ENCODE measurements at places on chromosomes 16 and 17. TPM values are rescaled to one million over a fixed set of nuclear protein-coding genes. Genes with fewer than 3 reads are reported as not detected.

GRCh38 chr17:38352245-38353085 lies 821 bp downstream of the SOCS7 start:
- DNase-seq, result no peak

The GPR179 gene
- total RNA-seq, result not detected

The TP53TG3F gene
- not detected for total RNA-seq

DNA sequence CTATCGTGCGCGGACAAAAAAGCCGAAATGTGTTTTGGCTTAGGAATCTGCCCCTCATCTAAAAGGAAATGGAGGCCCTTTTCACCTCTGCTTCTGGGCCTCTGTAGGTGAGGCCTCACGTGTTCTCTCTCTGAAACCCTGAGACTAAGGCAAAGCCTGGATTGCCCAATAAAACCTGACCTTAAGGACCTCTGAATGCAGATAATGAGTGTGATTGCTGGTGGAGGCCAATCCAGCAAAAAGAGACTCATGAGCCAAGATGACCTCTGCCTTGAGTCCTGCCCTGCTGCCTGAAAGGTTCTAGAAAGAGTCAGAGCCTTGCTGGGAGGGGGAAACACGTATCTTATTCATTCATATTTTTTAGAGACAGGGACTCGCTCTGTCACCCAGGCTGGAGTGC lies 44.5 kb upstream of the ABR start:
- no peak for DNase-seq

- peak; percentile 87 for DNase-seq
Observed at GRCh38 chr17:41579484-41580243, 7.0 kb downstream of the KRT14 start.

DNA sequence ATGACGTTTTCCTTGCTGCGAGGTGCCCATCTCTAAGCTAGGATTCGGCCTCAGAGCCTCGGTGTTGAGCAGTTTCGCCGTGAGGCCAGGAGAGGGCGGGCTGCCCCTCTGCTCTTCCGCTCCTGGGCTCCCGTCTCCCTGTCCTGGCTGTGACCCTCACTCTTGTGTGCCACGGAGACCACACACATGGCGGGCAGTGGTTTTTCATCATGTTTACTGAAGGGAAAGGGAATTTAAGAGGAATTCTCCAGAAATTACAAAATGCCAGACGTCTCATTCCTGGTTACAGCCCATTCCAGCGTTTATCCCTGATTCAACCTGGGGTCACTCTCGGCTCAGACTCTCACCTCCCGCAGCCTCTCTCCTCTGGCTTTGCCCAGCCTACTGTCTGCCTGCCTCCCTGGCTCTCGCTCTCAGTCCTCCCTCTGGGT lies 96.8 kb upstream of the ELAC2 start:
- DNase-seq, result peak; percentile 87

- no peak for DNase-seq
Observed at GRCh38 chr17:31314782-31315100, 887 bp upstream of the EVI2B start.

- no peak for DNase-seq
Observed at GRCh38 chr17:38460716-38461630, 32.7 kb downstream of the ARHGAP23 start.

The KRTAP17-1 gene
- total RNA-seq, result not detected

- no peak for DNase-seq
Observed at GRCh38 chr17:76138234-76138895, 2.7 kb downstream of the FOXJ1 start.

DNA sequence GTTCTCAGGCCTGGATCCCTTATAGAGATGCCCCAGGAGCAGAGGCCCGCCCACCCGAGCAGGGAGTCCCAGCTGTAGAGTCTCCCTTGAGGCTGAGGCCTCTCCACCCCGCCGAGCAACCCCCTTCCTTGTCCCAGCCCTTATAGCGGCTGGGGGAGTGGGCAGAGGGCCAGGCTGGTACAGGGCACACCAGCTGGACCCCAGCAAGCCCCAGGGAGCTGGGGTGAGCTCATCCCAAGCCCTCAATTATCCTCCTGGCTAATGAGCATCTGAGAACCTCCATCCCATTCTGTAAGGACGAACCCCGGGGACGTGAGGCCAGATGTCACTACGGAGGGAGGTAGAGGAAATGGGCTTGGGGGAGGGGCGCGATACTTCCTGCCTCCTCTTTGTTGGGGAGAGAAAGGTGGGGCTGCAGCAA lies 3.2 kb upstream of the SNN start:
- DNase-seq, result no peak

- no peak for DNase-seq
Observed at GRCh38 chr17:27414271-27414670, 42.0 kb upstream of the KSR1 start.

GRCh38 chr17:65088621-65089360 lies 32.3 kb upstream of the GNA13 start:
- no peak for DNase-seq

The UBFD1 gene
- total RNA-seq, result 112 TPM

DNA sequence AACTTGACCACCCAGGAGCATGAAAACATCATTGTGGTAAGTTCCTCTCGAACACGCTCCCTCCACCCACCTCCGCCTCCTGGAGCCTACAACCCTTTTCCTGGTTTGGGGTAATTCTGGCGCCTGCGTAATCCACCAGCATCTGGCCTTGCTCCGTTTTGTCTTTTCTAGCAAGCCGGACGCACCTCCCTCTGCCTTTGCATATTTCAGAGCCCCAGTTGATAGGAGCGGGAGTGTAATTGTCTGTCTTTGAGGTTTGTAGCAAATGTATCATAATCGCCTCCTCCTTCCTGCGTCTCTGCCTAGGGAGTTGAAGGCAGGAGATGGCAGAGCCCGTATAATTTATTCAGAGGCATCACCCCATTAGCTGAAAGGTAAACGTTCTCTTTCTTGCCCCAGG lies 121.3 kb upstream of the PLCG2 start:
- DNase-seq, result no peak

- no peak for DNase-seq
Observed at GRCh38 chr17:2107506-2107905, 52.6 kb downstream of the HIC1 start.

GRCh38 chr17:70969521-70970034 lies 800.2 kb downstream of the KCNJ2 start:
- no peak for DNase-seq

The TEX19 gene
- 0.72 TPM for total RNA-seq

GRCh38 chr17:27657620-27658019 lies 26.6 kb downstream of the LGALS9 start:
- DNase-seq, result peak; percentile 21

DNA sequence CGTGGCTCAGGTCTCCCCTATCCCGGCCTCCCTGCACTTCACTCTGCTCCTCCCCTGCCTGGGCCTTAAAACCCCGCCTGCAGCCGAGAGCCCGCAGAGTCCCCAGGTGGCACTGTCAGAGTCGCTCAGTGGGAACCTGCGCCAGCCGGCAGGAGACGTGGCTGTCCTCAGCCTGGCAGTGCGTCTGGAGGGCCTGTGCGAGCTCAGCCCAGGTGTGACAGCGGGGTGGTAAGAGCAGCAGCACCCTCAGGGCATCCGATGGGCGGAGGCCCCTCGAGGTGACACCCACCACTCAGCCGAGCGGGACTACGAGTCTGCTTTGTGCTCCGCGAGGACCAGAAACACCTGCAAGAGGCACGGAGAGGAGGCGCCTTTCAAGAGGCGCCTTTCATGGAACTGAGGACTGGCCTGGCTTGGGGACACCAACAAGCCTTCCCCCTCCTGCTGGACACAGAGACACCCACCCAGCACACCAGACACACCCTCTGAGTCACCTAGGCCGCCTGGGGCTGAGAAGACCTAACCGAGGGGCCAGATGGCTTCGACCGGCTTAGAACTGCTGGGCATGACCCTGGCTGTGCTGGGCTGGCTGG lies at the start of gene CLDN9:
Gene CLDN9, plus strand, starts transcription at position 96 of the 593 bp plus-strand sequence. Its CDS starts 440 bp downstream, at position 536.
- no peak for DNase-seq

DNA sequence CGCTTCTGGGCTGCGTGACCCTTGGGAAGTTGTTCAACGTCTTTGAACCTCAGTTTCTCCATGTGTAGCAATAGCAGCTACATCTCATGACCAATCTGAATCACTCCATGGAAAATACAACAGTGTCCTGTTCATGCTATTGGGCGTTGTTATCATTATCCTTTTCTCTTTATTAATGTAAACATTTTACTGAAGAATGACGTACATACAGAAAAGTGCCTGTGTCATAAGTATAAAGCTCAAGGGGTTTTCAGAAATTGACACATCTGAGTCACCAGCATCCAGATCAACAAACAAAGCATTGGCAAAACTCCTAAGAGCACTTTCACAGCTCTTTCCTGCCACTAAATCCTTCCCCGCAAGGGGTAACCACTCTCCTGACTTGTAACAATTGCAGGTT lies 438.4 kb downstream of the XYLT1 start:
- DNase-seq, result no peak

DNA sequence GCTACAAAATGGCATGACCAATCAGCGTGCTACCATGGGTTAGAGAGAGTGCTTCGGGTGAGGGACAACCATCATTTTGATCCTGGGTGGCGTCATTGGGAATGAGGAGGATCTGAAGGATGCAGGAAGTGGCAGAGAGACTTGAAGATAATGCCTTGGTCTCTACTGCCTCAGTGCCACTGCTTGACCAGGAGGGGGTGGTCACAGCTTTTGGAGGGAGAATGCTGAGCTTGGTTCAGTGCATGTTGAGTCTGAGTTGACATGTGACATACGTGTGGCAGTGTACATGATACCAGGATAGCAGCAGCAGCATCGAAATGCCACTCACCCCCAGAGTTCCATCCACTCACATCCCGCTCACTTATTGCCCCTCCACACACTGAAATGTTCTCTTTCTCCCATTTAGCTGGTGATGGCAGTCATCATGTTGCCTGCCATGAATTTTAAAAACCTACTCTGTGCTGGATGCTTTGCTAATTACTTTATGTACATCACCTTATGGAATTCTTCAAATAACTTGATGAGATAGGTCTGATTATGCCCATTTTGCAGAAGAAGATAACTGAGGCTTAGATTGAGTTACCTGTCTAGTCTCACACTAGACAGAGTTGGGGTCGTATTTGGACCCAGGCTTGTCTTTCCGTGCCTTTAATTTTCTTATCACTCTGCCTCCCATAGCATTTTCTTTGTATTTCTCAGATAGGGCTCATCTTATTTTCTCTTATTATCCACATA lies 36.7 kb downstream of the ARSG start:
- DNase-seq, result no peak

DNA sequence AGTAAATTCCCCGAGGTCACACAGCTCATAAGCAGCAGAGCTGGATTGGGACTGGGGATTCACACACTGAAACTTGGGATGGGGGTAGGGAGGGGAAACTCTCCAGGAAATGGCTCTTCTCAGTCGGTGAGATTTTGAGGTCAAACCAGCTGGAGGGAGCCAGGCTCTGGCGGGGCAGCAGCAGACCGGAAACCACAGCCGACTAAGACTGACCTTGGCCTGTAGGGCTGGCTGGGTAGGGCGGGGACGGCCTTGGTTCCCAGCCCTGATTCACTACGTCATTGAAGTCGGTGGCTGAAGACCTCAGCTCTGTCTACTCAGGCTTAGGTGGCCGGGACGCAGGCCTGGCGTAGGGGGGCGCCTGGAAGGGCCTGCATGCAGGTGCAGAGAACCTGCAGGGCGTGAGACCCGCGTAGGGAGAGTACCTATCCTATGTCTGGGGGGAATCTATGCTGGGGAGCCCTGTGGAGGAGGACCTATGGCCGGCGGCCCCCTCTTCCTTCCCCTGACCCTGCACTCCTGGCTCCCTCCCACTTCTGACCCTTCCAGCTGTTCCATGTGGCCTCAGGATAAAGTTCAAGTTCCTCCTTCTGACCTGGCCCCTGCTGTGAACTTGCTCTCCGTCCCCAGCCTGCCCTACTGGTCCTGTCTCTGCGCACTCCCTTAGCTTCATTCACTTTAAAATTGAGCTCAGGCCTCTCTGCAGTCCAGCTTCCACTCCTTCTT lies 11.9 kb upstream of the SLC4A1 start:
- peak; percentile 92 for DNase-seq

GRCh38 chr16:14527411-14528044 lies 102.5 kb downstream of the PARN start:
- no peak for DNase-seq

- DNase-seq, result no peak
Observed at GRCh38 chr16:87692756-87693155, 73.0 kb downstream of the KLHDC4 start.

DNA sequence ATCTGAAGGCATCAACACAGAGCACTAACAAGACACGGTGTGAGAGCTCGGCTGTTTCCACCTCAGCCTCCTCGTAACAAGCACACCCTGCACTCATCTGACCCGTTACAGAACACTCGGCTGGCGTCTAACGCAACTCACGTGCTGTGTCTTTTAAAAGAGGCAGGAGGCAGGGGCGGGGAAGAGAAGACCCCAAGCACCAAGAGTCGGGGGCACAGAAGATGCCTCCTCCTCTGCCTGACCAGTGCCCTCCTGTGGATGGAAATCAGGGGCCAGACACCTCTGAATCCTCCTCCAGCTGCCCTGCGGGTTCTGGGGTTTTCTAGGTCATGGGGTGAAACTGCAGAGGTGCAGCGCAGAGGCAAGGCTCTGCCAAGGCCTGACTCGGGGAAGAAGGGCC lies 74.3 kb downstream of the ZNF778 start:
- no peak for DNase-seq

The KCNG4 gene
- not detected for total RNA-seq

- DNase-seq, result no peak
Observed at GRCh38 chr16:1793578-1794220, at the start of gene IGFALS. IGFALS (minus strand) TSS chr16:1793705; CDS start chr16:1793652, 53 bp downstream.

GRCh38 chr16:77905374-77905920 lies 116.9 kb upstream of the CLEC3A start:
- peak; percentile 44 for DNase-seq

DNA sequence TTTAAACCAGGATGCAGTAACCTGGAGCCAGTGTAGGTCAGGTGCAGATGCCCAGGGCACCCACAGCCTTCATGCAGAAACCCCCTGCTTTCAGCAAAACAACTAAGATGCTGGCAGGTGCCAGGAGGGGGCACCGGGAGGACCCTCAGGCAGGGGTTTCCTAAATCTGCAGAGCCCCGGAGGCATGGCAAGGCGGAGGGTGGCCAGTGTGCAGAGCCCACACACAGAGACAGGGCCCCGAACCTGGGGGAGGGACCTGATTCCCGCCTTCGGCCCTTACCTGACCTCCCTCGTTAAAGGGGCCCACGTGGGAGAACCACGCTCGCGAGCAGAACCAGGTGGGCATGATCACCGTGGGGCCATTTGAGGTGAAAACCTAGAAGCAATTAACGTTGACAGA lies 114.0 kb upstream of the METRNL start:
- DNase-seq, result no peak

DNA sequence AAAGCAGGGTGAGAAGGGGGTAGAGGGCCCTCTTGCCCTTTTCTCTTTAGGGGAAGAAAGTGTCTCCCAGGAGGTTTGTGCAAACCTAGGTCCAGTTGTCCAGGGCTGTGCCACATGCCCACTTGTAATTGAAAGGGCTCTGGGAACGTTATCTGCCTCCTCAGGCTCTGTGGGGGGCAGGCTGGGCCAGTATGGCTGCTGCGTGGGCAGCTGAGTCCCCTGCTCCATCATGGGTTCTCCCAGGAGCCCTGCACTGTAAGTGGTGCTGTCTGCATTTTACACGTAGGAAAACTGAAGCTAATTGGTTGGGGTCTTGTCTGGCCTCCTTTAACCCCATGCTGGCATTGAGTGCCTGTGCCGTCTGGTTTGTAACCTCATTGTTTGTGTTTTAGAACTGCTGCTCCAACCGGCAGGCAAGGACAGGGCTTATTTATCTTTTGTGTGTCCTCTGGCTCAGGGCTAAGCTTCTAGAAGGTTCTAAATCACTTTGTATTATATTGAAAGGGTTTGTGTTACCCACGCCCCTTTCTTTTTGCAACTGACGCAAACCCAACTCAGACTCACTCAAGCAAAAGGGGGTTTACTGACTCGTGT lies 117.7 kb upstream of the CIBAR2 start:
- peak; percentile 80 for DNase-seq

The PRR11 gene
- total RNA-seq, result 13.0 TPM

The IGF2BP1 gene
- total RNA-seq, result 6.8 TPM

Measured in H4 (cell line).